ENCODE measurements at places on chromosomes 2 and 18. TPM values are rescaled to one million over a fixed set of nuclear protein-coding genes. Genes with fewer than 3 reads are reported as not detected.

The SUPT7L gene
- total RNA-seq, result 22.0 TPM

The TTN gene
- 1.7 TPM for total RNA-seq

The STAM2 gene
- total RNA-seq, result 57.9 TPM

The CCDC178 gene
- 2.7 TPM for total RNA-seq

The ALLC gene
- total RNA-seq, result not detected
